ENCODE measurements at places on chromosomes 11 and 22. TPM values are rescaled to one million over a fixed set of nuclear protein-coding genes. Genes with fewer than 3 reads are reported as not detected.

DNA sequence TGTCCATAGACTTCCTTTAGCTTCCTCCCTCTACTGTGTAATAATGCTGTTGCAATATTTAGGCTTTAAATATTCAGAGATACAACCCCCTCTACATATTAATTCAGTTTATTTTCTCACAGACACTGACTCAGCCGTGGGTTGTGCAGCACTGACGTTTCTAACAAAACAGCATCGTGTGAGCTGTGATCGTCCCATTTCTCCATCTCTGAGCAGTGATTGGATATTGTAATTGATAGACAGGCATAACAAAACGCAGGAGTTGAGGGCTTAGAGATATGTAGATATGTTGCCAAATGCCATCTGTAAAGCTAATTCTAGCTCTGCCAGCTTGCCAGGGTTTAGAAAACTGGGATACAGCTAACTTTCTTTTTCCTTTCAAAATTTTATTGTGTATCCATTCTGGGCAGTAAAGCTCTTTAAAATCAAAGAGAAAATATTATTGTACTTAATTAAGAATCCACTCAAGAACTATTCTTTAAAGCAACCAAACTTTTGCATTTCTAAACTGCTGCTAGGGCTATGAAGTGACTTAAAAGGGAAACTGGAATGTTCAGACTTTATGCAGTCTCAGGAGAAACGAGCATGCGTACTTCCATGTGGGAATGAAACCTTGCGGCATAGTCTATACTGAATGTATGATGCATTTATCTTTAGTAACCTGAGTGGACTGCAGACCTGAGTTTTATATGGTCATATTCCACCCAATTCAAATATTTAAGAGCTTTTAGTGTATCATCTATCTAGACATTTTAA lies 22.7 kb downstream of the BTBD10 start:
- DNase-seq, result no peak

- no peak for DNase-seq
Observed at GRCh38 chr11:60872124-60872960, 5.0 kb downstream of the ZP1 start.

DNA sequence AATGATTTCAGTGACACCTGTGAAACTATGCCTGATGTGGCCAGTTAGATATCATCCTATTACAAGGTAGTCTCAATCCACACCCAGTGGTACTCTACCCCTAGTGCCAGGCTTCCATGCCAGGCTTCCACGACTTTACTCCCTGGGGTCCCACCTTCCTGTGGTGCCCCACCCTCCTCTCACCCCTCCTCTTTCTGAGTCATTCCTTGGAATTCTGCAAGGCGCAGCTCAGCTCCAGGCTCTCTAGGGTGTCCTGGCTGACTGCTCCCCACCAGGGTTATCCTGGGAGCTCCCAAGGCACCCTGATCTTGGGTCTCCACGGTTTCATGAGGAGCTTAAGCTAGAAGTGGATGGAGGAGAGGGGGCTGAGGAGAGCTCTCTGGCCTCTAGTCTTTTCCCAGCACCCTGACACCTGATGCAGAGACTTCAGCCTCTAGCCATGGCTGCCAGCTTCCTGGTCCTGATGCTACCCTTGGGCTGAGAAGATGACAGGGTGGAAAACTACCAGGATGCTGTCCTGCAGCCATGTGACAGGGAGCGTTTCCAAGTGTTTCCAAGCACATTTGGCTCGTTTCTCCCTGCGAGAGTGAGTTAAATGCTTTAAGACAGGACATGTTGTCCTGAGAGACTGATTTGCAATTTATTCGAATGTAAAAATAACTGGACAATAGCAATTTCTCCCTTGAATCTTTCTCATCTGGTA lies 1461.2 kb downstream of the TBC1D22A start:
- no peak for DNase-seq

DNA sequence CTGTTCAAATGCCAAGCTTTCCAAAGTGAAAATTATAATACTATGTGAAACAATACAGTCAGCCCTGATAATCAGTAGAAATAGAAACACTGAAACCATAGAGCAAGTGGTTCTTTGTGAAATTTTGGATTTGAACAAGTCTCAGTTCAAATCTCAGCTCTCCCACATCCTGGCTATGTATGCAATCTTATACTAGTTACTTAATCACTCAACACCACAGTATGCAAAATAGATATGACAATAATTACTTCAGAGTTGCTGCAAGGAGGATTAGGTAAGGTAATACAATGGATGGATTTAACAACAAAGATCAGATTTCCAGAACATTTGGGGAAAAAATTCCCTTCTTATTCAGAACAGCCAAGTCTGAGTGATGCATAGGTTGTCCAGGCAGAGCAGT lies 851.8 kb upstream of the CCDC90B start:
- DNase-seq, result no peak

DNA sequence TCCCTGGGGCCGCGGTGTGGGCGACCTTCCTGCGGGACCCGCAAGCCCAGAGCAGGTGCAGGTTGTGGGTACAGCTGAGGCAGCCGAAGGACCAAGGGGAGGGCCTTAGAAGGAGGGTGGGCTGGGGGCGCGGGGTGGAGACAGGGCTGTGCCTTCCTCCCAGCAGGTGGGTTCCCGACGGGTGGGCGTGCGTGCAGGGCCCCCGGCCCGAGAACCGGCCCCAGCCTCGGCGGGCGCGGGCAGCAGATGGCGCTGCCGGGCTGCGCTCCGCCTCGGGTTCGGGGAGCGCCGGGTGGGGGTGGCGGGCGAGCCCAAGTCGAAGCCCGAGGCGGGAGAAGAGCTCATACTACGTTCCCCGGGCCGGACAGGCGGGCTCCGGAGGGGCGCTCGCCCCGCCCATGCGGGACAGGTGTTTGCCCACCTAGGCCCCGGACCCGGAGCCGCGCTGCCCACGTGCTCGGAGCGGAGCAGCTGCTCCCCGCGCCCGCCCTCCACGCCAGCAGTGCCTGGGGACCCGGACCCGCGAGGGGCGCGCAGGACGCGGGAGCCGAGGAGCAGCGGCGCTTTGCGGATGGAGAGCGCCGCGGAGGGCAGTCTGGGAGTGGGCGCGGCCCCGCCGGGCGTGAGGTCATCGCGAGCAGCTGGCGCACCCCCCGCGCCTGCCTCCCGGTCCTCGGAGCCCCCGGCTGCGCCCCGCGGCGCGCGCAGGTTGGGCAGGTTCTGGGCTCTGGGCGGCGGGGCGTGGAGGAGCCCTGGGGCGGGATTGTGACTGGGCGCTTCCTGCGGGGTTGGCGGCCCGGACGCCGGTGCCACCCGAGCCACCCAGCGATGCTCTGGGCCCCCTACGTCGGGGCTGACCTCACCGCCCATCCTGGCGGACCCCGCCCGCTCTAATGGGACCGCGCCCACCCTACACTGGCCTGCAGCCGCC lies 25.3 kb downstream of the DUSP8 start:
- DNase-seq, result no peak

- DNase-seq, result no peak
Observed at GRCh38 chr22:50436841-50437341, 37.9 kb downstream of the SBF1 start.

DNA sequence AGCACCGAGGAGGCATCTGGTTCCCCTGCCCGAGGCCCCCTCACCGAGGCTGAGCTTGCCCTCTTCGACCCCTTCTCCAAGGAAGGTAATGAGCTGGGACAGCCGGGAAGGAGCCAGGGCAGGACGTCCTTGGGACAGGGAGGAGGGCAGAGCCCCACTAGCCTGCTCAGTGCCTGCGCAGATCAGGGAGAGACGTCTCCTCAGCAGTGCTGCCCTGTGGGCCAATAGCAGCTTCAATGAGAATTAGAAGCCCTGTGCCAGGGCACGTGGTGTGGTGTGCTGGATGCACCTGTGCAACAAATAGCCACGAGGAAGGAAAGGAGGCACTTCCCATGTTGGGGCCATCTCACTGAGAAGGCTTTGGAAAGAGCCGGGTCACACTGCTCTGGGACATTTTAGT lies 5.4 kb upstream of the SAC3D1 start:
- DNase-seq, result no peak

GRCh38 chr22:25736378-25737011 lies 5.5 kb upstream of the MYO18B start:
- no peak for DNase-seq

DNA sequence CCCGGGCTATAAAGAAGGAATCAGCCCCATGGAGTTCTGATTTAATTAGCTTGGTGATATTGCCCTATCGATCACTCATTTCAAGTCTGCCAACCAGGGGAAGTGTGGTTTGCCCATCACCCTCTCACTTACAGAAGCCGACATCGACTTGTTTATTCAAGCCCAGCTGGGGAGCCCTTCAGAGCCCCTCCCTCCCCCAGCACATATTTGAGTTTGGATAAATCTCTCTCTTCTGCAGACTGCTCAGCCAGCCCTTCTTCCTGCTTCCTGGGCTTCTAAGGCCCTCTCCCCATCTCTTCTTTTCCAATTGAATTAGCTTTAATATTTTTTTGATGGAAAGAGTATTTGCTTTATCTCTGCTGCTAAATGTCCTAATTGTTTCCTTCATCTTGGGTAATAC lies 299.0 kb downstream of the MIAT start:
- no peak for DNase-seq

GRCh38 chr11:34359548-34359891 lies 1.7 kb upstream of the ABTB2 start:
- no peak for DNase-seq

- DNase-seq, result no peak
Observed at GRCh38 chr11:15197696-15198095, 83.0 kb downstream of the INSC start.

DNA sequence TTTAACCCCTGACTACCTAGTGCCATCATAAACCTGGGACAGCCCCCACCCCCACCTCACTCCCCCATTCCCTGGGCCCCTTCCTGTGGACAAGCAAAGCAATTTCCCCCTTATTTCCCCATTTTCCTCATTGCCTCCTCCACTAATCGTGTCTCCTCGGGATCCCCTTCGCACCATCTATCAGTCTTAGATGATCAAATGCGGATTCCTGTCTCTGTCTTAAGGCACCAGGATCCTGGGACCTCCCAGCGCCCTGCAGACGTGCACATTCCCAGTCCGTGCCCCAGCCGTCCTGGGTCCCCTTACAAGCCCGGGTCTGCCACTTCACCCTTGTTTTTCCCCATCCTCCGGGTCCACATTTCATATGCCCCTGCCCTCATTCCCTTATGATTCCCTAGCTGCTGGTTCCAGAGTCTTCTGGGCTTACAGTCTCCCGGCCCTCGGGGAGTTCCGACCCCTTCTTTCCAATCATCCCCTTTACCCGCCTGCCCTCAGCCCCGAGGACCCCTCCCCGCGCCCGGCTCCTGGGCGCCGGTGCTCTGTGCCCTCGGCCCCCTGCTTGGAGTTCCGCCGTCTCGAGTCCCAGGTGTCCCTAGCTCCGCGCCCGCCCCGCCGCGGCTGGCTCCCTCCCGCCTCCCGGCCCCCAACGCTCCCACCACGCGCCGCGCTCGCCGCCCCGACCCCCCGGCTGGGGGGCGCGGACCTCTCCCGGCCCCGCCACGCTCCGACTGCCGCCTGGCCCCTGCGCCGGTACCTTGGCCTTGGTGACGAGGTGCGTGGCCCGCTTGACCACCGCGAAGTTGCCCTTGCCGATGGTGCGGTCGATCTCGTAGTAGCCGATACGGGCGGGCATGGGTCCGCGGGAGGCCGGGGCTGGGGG lies 599 bp downstream of the SIK3 start:
- DNase-seq, result no peak

DNA sequence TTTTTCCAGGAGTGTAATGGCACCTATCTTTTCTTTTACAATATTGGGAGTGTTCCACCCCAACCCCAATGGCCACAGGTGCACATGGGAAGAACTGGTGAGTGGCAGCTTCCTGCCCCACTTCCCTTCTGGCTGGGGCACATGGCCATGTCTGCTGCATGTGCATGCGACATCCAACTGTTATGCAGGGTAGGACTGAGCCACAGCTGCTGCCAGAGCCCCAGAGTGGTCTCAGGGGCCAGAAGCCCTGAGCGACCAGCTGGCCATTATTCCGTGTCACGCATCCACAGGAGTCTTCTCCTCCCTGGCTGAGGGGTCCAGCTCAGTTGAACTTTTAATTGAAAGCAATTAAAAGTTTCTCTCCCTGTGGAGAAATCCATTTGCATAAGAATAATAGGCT lies 8.7 kb upstream of the GLYAT start:
- DNase-seq, result no peak

The DRICH1 gene
- total RNA-seq, result 0.24 TPM

The P2RX6 gene
- total RNA-seq, result not detected

The GRM5 gene
- not detected for total RNA-seq

The HTR3B gene
- not detected for total RNA-seq

The TBX10 gene
- total RNA-seq, result 0.26 TPM

The MALAT1 gene
- total RNA-seq, result 4,883 TPM

The KLHL22 gene
- total RNA-seq, result 21.1 TPM

The MOV10L1 gene
- not detected for total RNA-seq
